ENCODE measurements at places on chromosomes 4 and X.
A peak's percentile ranks its signal among the peaks of the same experiment; 100 is the strongest.

DNA sequence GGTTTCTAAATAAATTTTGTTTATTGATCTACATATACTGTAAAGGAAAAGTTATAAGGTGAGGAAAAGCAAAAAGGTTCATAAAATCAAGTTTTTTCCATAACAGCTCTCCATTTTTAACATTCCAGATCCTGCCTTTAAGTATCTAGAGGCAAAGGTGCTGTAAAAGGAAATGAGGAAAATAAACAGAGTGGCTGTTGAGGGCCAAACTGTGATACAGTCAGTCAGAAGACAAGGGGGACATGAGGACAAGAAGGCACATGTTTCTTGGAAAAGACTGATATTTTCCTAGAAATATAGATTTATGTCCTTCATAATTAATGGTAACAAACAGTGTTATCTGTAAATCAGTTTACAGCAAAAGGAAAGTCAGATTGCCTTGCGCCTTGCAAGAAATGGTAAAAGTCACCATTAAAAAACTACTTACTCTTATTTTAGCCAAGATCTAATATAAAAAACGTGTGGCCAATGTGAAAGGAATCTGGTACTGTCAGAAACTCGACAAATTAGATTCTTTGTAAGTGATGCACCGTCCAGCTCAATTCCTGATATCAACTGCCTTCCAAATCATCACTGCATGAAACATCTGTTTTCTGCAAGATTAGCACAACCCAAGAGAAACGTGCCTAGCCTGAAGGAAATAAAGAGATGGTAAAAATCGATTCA, 34.0 kb upstream of the VEGFD start:
- no peak for DNase-seq

DNA sequence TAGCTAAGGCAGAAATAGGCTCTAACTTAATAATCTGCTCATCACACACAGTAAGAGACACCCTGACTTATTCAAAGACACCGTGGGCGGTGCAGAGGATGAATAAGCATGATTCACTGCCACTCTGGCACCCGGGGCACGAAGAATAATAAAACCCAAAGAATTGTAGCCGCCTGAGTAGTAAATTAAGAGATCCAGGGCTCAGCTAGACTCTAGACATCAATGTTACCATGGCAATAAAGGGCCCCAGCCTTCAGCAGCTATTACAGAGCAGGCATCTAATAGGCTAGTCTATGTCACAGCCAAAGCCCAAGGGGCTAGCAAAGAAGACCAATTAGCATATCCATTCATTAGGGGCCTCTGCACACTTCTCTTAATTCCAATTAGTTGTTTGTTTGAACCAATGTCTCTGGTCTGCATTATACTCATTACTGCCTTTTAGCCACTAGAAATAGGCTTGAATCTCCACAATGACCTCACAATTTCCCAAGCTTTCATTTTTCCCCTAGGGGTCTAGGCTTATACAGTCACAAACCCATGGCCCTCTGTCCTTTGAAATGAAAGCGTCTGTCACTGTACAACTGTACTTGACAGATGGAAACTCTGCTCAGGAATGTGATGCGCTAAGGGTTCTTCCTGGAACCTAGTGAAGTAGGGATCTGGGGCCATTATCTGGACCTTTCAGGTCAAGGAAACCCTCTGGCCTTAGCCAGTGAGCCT, 3.0 kb upstream of the ATP1B4 start:
- DNase-seq = no peak

DNA sequence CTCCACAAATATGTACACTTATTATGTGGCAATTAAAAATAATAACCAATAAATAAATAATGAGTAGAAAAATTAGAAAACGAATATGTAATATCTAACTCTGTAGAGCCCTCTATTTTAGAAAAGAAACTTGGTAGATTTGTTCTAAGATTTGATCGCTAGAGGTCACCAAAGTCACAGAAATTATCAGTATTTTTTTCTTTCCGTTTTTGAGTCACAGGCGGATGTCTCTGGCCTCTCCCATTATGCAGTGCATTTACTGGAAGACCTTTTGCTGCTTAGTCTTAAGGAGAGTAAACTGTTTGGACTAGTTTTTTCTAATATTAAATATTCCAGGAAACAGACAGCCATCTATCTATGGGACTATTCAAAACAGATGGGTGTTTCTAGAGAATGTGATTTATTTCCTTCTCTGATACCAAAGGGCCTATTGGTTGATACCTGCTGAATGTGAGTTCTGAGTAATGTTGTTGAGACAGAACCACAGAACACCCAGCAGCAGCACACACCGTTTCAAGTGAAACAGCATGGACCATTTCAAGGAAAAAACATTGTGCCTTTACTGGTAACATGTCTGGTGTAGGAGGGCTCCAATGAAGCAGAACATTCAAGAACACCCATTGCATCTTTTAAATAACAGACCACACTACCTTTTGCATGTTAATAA, 34.0 kb upstream of the GYPA start:
- peak; percentile 52 for DNase-seq

- no peak for DNase-seq
Observed at GRCh38 chr4:140928880-140929279, 172.7 kb upstream of the TBC1D9 start.

DNA sequence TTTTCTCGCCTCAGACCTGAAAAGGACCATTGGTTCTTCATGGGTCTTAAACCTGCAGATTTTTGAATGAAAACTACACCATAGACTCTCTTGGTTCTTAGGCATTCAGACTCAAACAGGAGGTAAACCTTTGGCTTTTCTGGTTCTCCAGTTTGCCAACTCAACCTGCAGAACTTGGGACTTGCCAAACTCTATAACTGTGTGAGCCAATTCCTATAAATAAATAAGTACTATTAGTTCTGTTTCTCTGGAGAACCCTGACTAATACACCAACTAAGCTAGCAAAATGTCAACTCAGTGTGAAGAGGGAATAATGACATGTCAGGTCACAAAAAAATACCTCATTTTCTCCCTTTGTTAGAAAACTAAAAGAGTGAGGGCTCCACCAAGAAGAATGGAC, 374.6 kb downstream of the RAB28 start:
- no peak for DNase-seq

DNA sequence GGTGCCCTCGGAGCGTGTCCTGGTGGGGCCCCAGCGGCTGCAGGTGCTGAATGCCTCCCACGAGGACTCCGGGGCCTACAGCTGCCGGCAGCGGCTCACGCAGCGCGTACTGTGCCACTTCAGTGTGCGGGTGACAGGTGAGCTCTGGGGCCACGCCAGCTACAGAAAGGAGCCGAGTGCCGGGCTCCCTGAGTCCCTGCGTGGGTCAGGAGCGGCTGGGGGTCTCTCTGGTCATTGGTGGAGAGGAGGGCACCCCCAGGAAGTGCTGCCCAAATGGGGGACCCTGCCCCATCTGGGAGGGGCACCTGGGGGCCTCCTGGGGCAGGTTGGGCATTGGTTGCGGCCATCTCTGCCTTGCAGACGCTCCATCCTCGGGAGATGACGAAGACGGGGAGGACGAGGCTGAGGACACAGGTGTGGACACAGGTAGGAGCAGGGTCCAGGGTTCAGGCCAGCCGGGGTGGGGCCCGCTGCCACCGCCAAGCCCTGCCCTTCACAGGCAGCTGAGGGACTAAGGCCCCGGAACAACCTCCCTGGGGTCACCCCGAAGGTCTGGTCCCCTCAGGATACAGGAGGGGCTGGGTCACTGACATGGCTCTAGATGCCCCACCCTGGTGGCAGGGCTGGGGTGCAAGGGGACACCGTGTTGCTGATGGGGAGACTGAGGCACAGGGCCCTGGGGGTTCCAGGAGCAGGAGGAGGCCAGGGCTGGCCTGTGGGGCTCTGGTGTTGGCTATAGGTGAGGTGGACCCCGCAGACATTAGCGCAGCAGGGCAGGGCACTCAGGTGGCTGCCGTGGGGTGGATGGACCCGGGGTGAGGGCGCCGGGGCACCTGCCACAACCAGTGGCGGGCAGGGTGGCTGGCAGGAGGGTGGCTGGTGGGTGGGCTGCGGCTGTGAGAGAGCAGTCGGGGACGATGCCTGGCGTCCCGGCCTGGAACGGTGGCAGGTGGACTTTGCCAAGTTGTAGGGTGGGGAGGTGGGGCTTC, 6.6 kb downstream of the FGFR3 start:
- no peak for DNase-seq

GRCh38 chr4:30719454-30720020, 632 bp upstream of the PCDH7 start:
- peak; percentile 67 for DNase-seq

DNA sequence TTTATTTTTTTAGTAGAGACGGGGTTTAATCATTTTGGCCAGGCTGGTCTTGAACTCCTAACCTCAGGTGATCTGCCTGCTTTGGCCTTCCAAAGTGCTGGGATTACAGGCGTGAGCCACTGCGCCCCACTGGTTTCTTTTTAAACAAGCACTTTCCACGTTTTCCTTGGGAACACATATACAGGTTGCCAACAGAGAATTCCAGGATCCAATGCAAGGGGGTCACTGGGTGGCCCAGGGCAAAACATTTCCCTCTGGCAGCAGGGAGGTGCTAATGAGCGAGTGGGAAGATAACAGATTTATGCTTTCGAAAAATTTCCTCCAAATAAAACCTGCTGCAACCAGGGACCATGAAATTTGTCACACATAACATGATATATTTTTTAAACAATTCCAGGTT, 41.1 kb downstream of the ADRA2C start:
- no peak for DNase-seq

- no peak for DNase-seq
Observed at GRCh38 chrX:88584283-88584682, 162.7 kb upstream of the CPXCR1 start.

DNA sequence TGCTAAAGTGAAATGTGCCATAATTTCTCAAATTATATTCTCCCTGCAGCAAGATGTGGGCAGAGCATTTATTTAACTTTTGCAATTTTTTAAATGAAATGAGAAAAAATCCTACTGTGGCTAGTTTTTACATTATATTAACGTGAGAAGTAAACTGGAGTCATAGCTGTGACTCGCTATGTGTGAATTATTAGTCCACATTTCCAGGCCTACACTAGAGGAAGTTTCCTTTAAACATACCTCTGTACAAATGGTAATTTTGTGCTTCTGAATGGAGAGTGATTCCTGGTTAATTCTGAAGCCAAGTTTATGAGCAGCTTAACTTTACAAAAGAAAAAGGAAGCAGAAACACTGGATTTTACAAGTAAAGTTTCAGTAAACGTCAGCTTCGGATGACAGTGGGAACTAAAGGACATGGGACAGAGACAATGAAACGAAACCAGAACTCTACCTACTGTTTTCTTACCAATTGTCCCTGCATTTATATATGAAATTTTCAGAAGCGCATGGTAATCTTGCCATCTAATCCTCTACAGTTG, 72.4 kb downstream of the FBXO8 start:
- no peak for DNase-seq

DNA sequence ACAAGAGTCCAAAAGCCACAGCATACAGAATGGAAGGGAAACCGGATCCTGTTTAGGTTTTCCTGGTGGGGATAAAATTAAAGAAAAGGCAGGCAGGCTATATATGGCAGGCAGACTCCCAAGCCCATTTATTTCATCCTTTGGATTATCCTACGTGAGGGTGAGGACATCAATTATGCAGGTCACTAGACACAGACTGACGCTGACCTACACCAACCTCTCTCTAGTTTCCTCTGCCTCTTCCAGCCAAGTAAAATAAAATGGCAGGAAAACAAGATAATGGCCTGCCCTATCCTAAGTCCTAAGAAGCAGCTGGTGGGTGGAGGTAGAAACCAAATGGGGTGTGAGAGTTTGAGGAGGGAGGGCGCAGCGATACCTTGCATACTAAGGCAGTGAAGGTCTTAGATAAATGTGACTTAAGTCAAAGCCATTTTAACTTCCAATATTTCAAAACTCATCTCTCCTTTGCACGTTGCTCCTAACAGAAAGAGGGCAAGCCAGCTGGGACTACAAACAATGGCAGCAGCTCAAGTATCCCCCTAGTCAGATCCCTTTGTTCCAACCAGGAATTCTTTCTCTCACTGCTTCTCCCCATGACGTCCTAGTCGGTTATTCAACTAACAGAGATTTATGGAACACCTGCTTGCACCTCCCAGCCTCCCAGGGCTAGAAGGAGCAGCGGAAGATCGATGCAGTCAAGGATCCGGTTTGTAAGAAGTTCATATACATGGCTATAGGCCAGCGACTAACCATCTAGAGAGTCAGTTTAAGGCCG, 72.8 kb downstream of the IRF2 start:
- DNase-seq = peak; percentile 79

DNA sequence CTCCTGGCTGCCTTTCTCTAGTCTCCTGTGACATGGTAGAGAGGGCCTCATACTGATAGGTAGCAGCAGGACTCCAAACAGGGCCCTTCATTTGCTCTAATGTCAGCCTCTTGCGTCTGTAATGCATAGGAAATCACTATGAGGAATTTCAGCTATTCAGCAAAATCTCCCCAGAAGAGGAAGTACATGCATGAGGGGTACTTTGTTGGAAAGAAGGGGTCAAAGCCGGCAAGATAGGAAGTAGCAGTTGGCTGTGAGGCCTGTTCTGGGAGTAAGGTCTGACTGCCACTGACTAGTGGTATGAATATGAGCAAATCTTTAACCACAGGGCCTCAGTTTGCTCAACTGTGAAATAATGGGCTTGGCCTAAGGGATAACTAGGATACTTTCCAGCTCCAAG, 283.2 kb downstream of the ARHGAP10 start:
- no peak for DNase-seq

DNA sequence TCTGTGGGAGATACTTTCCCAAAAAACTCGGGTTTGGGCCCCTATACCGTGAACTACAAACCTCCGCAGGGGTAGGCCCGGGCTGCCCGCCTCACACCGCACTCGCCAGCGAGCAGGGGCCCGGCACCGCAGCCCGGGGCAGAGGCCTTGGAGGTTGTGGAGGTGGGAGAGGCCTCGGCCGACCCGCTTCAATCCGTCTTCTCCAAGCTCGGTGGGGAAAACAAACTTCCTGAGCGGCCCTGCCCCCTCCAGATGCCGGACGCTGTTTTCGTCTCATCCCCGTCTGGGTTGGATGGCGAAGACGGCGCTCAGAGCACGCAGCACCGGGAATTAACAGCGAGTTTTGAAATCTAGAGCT, 442 bp upstream of the MCUB start:
- no peak for DNase-seq

- DNase-seq = no peak
Observed at GRCh38 chrX:138945219-138945618, 233.7 kb upstream of the FGF13 start.

GRCh38 chr4:106096454-106096853, 201.2 kb downstream of the NPNT start:
- DNase-seq = peak; percentile 0

- DNase-seq = no peak
Observed at GRCh38 chr4:4981427-4981826, 37.8 kb downstream of the CYTL1 start.

DNA sequence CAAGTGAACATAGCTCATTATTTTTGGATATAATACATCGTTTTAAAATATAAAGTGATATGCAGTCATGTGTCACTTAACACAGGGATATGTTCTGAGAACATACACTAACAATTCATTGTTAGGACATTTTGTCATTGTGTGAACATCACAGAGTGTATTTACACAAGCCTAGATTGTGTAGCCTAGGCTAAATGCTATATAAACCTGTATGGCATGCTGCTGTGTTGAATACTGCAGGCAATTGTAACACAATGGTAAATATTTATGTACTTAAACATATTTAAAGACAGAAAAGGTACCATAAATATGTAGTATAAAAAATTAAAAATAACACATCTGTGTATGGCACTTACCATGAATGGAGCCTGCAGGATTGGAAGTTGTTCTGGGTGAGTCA, 44.9 kb upstream of the GPRIN3 start:
- no peak for DNase-seq

GRCh38 chr4:53173576-53173975, 192.3 kb downstream of the SCFD2 start:
- no peak for DNase-seq

- peak; percentile 39 for DNase-seq
Observed at GRCh38 chr4:16196482-16197393, 29.5 kb downstream of the TAPT1 start.

GRCh38 chr4:3122081-3122563, 47.6 kb downstream of the HTT start:
- DNase-seq = no peak
